HCT116 (cell line): ENCODE measurements at places on chromosomes 11 and 22. TPM values are rescaled to one million over a fixed set of nuclear protein-coding genes. Genes with fewer than 3 reads are reported as not detected.

MUC2 gene
- 0.47 TPM for total RNA-seq

XKR3 gene
- total RNA-seq, result not detected

OR10D3 gene
- total RNA-seq, result not detected

ARHGAP8 gene
- 67.5 TPM for total RNA-seq

CREB3L1 gene
- 0.37 TPM for total RNA-seq

SLCO2B1 gene
- total RNA-seq, result 0.81 TPM

DNA sequence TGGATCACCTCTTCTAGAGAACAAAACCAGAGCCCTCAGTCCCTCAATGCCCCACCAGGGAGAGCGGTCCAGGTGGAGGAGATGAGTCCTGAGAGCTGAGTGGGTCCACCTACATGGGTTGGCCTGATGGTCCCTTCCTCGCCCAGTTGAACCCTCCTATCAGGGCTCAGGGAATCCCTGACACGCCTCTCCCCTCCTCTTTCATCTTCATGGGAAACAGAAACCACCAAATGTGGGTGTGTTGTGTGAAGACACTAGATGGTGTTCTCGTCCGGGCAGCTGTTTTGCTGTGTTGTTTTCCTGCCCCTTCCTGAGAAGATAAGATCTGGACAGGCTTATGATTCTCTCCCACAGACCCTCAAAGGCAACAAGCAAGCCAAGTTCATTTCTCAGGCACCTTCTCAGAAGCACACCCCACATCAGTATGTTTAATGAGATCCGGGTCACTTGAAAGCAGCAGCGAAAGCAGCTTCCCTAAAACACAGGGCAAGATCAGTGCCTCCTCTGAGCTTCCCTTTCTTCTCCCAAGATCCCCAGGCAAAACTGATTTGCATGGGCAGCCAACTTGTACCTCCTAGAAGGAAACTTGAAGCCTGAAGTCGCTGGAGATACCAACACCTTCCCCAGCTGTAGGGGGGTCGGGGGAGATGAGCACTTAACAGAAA is 35.3 kb upstream of the POU2AF1 start:
- peaks cover 7% of the 10 kb centered on the region for H3K27me3 ChIP-seq
- H3K4me3 ChIP-seq, result no peak overlapping the region
- H3K27ac ChIP-seq, result no peak overlapping the region
- H3K4me1 ChIP-seq, result no peaks in the 10 kb centered on the region
- H3K36me3 ChIP-seq, result no peaks in the 10 kb centered on the region
- DNase-seq, result no peak

DNA sequence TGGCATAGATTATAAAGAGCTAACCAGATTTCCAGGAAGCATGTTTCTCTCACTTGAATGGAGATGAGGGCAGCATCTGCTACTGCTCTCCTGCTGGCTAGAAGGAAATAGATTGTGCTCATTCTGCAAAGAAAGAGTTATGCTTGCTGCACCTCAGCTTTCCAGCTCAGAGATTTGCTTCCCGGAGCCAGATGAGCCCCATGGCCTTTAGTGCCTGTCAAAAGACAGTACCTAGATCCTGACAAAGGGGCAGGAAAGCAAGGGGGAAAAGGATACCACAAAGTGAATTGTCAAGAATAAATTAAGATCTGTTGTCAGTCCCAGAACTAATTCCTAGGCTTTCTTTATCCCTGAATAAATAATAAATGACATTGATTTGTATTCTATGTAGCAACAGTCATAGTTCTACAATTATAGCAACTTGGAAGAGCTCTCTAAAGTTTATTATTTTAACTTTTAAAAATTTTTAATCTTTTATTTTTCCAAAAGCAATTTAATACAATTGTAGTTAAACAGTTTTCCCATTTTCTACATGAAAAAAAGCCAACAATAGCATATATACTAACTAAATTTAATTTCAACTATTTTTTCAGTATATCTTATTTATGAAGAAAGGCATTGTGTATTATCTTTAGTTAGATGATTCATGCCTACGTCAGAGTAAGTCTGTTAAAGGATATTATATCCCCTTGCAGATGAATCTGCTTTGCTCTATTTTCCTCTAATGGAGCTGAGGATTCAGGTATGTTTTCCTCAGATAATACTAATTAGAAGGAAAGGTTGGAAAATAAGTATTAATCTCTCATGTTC is 306.1 kb upstream of the DDI1 start:
- no peak overlapping the region for H3K27ac ChIP-seq
- no peaks in the 10 kb centered on the region for H3K36me3 ChIP-seq
- H3K27me3 ChIP-seq, result no peaks in the 10 kb centered on the region
- no peak for DNase-seq

DNA sequence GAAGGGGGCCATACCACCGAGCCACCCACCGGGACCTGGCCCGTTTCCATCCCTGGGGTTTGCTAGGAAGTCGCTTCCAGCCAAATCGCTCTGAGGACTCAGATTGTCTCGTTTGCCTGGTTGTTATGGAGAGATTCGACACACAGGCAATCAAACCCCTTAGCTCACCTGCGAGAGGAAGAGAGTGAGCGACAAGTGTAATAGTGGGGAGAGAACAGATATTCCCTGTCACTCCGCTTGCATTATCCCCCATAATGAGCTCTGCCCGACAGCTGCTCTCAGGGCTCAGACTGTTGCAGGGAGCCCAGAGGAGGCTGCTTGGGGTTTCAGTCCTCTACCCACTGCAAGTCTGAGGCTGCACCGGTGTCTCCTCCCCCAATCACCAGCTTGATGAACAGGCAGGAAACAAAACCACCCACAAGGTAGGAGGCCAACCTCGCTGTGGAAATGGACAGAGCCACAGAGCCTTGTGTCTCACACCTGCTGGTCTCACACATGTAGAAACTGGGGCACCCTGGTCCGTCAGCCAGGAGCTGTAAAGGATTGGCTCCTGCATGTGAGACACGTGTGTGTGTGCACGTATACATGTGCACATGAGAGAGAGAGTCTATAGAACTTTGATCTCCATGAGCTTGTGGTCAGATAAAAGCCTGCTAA is 351.1 kb downstream of the BUD13 start:
- no peak overlapping the region for H3K4me3 ChIP-seq
- H3K4me1 ChIP-seq, result 0 out of 2 replicates have a peak, but pooled peaks cover 3% of the 10 kb centered on the region
- DNase-seq, result no peak
- H3K27ac ChIP-seq, result no peak overlapping the region
- H3K27me3 ChIP-seq, result peaks cover 28% of the 10 kb centered on the region
- no peaks in the 10 kb centered on the region for H3K36me3 ChIP-seq

- H3K36me3 ChIP-seq, result no peaks in the 10 kb centered on the region
- H3K4me1 ChIP-seq, result no peaks in the 10 kb centered on the region
- no peak overlapping the region for H3K27ac ChIP-seq
- H3K4me3 ChIP-seq, result no peak overlapping the region
- DNase-seq, result no peak
Observed at GRCh38 chr11:121603316-121603715, 150.5 kb upstream of the SORL1-AS1 start.

GRCh38 chr22:42969348-42969975 is 45.5 kb downstream of the PACSIN2 start:
- H3K4me3 ChIP-seq, result no peak overlapping the region
- peaks cover 33% of the 10 kb centered on the region for H3K4me1 ChIP-seq
- DNase-seq, result no peak
- H3K27ac ChIP-seq, result no peak overlapping the region
- H3K27me3 ChIP-seq, result no peaks in the 10 kb centered on the region

DNA sequence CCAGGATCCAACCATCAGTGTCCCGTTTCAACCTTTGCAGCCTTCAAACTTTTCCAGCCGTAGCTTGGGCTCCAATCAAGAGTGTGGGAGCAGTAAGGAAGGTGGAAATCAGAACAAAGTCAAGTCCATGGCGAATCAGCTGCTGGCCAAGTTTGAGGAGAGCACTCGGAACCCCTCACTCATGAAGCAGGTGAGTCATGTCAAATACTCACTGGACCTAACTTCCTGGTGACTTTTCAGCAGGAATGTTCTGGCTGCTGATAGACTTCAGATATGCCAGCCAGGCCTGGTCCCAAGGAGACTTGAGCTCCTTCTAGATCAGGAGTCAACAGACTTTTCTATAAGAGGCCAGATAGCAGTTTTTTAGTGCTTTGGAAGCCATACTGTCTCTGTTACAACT is 129.0 kb downstream of the MICAL2 start:
- H3K4me3 ChIP-seq, result no peak overlapping the region
- no peaks in the 10 kb centered on the region for H3K27me3 ChIP-seq
- H3K36me3 ChIP-seq, result no peaks in the 10 kb centered on the region
- H3K27ac ChIP-seq, result no peak overlapping the region

DNA sequence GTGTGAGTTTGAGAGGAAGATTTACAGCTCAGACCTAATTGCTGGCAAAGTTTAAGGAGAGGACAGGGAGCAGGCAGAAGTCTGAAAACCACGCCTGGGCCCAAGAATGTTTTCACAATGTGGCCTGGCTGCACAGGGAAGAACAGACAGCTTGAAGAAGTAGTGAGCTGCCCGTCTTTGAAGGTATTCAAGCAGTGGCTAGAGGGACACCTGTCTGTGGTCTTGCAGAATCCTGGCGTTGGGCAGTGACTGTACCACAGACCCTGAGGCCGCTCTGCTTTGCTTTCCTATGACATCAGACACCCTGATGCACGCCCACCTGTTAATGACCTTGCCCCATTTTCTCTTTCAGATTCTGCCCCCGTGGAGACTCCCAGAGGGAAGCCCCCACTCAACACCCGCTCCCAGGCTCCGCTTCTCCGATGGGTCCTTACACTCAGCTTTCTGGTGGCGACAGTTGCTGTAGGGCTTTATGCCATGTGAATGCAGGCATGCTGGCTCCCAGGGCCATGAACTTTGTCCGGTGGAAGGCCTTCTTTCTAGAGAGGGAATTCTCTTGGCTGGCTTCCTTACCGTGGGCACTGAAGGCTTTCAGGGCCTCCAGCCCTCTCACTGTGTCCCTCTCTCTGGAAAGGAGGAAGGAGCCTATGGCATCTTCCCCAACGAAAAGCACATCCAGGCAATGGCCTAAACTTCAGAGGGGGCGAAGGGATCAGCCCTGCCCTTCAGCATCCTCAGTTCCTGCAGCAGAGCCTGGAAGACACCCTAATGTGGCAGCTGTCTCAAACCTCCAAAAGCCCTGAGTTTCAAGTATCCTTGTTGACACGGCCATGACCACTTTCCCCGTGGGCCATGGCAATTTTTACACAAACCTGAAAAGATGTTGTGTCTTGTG is 6.6 kb upstream of the MCM5 start:
- H3K27ac ChIP-seq, result no peak overlapping the region
- no peak overlapping the region for H3K4me3 ChIP-seq
- no peak for DNase-seq
- peaks cover 3% of the 10 kb centered on the region; the same call in 1 of the 2 replicates for H3K36me3 ChIP-seq
- no peaks in the 10 kb centered on the region for H3K27me3 ChIP-seq
- 0 out of 2 replicates have a peak, but pooled peaks cover 5% of the 10 kb centered on the region for H3K4me1 ChIP-seq

DNA sequence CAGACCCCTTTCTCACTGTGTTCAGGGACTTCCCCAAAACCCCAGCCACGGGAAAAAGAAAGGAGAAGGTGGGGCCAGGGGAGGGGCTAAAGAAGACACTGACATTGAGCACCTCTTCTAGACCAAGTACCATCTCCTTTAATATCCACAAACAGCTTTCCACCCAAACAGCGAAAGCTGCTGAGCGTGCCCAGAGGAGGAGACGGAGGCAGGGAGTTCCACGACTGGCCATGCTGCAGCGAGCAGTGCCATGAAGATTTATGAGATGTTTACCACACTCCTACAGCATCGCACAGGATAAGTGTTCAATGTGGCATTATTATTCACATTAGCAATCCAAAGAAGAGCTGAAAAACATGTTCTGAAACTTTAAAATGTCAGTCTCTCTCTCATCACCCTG is 127.4 kb downstream of the LARGE1 start:
- DNase-seq, result no peak
- no peak overlapping the region for H3K4me3 ChIP-seq
- no peaks in the 10 kb centered on the region for H3K36me3 ChIP-seq
- no peaks in the 10 kb centered on the region for H3K4me1 ChIP-seq

DNA sequence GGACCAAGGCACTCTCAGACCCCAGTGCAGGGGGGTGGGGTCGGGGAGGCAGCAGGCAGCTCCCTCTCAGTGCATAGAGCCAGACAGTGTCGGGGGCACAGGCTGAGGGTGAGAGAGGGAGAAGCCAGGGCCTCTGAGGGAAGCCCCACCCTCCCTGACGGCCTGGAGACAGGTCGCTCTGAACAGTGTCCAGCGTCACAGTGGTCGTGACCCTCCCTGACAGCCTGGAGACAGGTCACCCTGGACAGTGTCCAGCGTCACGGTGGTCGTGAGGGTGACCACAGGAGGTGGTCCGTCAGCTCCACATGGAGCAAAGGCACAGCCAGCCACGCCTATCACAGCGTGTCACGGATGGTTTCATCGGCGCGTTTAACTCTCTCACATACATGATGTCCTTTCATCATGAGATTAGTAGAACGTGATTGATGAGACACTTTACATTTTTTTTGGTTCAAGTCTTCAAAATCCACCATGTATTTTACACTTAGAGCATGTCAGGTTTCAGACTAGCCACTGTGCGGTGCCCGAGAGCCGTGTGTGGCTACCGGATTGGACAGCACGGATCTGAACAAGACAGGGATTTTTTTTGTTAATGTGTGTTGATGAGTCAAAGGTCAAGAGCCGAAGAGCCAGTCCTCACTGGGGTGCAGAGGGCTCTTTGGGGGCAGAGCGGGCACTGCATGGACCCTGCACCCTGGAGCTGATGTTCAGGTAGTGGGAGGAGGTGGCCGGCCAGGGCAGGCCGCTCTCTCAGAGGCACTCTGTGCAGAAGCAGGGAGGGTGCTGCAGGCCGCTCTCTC is 23.9 kb upstream of the PANX2 start:
- no peak overlapping the region for H3K27ac ChIP-seq
- no peak overlapping the region for H3K4me3 ChIP-seq
- peak; percentile 32 for DNase-seq
- peaks cover 9% of the 10 kb centered on the region; the same call in 1 of the 2 replicates for H3K4me1 ChIP-seq
- H3K27me3 ChIP-seq, result no peaks in the 10 kb centered on the region
- H3K36me3 ChIP-seq, result no peaks in the 10 kb centered on the region

DNA sequence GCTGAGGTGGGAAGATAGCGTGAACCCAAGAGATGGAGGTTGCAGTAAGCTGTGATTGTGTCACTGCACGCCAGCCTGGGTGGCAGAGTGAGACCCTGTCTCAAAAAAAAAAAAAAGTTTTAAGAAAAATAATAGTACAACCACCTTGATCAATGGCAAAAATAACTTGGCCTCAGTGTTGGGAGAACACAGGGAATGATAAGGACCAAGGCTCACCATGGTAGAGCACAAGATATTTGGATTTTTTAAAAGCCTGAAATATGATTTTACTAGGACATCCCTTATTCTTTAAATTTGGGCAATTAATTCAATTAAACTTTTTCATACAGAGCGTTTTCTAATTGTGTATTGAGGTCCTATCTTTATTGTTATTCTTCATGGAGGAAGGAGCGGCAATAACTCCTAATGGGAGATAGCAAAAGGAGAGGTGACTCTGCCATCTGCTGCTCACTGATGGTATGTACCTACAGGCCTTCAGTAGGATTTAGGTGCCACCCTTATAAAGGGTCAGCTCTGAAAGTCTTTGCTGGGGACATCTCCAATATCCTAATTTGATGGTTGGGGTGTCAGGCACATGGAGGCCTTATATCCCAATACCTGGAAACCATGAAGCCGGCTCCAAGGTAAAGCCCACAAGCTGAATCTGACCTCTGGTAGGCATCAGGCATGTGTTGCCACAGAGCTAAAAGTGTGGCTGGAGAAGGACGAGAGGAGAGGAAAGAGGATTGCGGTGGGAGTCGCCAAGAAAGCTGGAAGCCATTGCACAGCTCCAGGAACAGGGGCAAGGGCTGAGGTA is 21.9 kb upstream of the POLD3 start:
- no peak overlapping the region for H3K4me3 ChIP-seq
- DNase-seq, result peak; percentile 48
- H3K36me3 ChIP-seq, result no peaks in the 10 kb centered on the region
- H3K4me1 ChIP-seq, result no peaks in the 10 kb centered on the region
- H3K27ac ChIP-seq, result no peak overlapping the region
- no peaks in the 10 kb centered on the region for H3K27me3 ChIP-seq

- H3K36me3 ChIP-seq, result no peaks in the 10 kb centered on the region
- no peak overlapping the region for H3K4me3 ChIP-seq
- peaks cover 12% of the 10 kb centered on the region for H3K4me1 ChIP-seq
Observed at GRCh38 chr11:4191031-4191571, 96.5 kb downstream of the RRM1 start.
